Activated T-cell treated with anti-CD3 and anti-CD28 coated beads, Interleukin-2, amount 50 U/mL, for 1 hour (primary cell): ENCODE measurements at places on chromosomes 5 and 9.

DNA sequence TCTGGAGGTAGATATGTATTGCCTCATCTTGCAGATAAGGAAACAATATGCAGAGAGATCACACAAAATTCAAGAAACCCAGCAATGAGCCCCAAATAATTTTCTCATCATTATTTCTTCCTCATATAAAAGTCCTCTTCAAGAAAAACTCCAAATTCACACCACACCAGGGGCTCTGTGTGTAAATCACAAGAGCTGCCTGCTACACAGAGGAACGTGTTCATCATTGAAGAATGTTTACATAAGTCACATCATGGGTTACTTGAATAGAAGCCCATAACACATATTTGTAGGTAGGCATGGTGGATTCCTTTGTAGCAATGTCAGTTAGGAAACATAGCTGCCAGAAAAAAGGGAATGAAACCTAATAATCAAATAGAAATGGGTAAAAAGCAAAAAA is 308.1 kb upstream of the TLE4 start:
- DNase-seq, result no peak

GRCh38 chr9:73009649-73010288 is 56.9 kb upstream of the ALDH1A1 start:
- DNase-seq, result no peak

GRCh38 chr5:67335426-67335825 is 138.8 kb upstream of the CD180 start:
- no peak for DNase-seq

DNA sequence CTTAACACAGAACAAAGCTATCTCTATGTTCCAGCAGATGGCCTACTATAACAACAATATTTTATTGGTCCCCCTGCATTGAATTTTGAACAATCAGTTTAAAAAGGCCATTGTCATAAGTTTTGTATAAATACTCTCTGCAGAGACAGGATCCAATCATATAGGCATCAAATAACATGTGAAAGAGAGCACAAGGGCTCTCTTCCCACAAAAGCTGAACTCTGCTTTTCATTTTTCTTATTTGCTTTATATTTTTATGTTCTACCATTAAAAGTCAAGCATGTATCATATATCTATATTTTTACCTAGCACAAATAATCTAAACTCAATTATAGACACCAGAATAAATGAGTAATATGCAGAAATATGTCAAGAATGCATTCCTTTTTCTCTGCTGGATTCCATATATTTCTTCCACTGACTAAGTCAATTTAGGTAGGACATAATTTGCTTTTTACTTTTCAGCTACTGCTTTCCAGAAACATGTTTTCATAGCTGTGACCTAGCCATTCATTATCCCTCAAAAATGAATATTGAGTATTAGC is 143.6 kb downstream of the CDH9 start:
- no peak for DNase-seq

GRCh38 chr5:72130351-72130761 is 23.1 kb downstream of the MAP1B start:
- DNase-seq, result no peak

- no peak for DNase-seq
These were observed 1.3 kb downstream of the TMEM250 start for GRCh38 chr9:136117291-136117915.
